ENCODE measurements at places on chromosomes 7 and 10.
A peak's percentile ranks its signal among the peaks of the same experiment; 100 is the strongest.

DNA sequence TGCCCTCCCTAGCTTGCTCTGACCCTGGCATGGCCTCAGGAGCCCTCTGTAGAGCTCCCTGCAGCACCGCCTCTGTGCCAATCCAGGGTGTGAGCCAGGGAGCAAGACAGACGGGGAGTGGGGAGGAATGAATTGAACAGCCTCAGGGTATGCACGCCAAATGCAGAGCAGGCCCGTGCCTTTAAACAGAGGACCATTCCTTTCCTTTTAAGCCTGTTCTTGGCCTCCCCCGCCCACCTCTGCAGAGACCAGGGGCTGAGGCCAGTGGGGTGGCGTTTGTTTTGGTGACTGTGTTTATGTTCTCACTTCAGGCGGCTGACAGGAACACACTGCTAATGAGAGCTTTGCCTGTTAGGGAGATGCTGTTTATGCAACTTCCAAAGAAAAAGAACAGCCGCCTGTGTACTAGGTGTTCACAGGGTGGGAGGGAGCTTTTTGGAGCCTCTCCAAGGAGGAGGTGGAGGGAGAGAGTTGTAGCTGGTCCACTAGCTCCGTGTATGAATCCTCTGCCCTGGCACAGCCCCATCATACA is 528.1 kb upstream of the DPP6 start:
- no peak for DNase-seq

DNA sequence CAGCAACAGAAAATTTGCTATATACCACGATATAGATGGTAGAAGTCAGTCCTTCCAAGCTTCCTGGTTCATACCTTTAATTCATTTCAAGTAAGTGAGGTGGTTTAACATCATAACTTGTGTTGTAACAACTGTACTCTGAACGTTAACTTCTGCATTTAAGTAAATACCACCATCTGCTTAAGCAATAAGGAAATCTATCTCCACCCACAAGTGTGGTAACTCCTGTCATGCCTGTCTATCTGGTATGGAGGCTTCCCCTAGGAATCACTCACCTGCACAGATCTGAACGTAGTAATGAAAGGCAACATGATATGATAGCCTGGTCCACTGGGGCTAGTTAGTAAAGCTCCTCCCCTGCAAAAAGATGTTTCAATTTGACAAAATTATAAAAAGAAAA is 2.3 kb downstream of the ERLIN1 start:
- no peak for DNase-seq

DNA sequence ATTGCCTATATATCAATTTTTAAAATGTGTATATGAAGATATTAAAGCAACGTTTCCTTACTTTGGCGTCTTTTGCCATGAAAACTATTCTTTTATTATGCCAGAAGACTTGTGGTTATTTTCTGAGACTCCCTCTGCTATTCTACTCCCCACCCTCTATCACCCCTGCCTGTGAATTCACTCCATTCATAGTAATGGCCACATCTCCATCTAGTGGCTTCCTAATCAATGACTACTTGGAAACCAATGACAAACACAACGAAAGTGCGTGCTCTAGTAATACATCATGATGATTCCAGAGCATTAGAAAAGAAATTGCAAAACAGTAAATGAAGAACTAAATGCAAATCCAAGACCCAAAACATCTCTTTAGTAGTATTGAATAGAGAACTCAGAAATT is 186.7 kb upstream of the HGF start:
- no peak for DNase-seq

DNA sequence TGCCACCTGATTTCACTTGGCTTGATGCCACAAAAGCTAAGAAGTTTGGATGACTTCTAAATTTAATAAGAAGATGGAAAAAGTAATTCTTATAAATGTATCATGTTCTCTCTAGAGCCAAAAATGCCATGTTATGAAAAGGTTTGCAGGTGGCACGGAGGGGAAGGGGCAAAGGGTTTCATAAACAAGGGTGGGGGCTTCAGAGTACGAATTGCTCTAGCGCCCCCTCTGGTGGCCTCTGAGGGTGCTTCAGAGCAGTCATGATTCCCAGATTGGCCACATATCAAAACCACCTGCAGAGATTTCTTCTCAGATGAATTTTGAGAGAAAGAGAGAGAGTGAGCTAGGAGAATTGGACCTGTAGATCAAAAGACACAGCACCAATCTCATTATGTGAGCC is 208.6 kb upstream of the YAE1 start:
- DNase-seq: no peak

DNA sequence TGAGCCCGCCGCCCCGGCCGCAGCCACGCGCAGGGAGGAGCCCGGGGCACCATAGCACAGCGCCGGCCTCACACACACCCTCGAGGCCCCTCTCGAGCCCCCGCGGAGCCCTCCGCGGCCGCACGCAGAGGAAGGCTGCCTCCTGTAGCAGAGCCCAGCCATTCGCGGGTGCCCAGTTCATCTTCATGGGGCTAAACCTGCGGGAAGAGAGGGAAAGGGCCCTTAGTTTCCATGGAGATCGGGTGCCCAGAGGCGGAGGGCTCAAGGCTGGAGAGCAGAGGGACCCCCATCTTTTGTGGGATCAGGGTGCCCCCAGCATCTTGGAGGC is 2.9 kb upstream of the SYCE1 start:
- no peak for DNase-seq

GRCh38 chr10:70032667-70033289 is 19.9 kb upstream of the MACROH2A2 start:
- DNase-seq: no peak

DNA sequence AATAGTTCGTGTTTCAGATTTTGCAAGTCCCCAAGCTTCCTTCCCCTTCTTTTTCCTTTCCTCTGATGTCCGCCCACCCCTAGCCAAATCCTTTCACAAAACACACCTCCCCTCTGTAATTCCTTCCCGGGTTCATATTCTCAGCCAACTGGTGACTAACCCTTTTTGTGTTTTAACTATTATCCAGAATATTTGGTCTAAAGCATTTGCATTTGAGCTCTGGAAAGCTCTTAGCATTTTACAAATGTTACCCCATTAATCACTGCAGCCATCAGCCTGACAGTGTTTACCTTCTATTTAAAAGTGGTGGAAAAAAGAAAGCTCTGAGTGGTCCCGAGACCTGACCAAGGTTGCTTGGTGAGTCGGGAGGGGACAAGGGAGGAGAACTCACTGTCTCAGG is 139.0 kb downstream of the CREB5 start:
- no peak for DNase-seq

DNA sequence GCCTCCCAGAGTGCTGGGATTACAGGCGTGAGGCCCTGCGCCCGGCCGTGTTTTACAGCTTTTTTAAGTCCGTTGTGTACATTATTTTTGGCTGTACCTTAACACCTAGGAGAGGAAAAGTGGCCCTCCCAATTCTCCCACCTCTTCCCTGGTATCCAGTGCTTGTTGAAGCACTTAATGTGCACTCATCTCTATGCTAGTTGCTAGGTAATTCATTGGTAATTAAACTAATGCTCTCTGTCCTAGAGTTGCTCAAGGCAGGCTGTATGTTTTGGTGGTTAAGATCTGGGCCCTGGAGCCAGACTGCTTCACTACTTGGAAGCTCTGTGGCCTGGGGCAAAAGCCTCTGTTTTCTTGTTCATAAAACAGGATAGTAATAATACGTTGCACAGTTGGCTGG is 19.6 kb downstream of the AVPI1 start:
- no peak for DNase-seq

GRCh38 chr10:47311193-47311931 is 10.9 kb upstream of the GDF2 start:
- DNase-seq: no peak

- no peak for DNase-seq
These were observed 342.9 kb downstream of the AUTS2 start for GRCh38 chr7:69941077-69941651.

DNA sequence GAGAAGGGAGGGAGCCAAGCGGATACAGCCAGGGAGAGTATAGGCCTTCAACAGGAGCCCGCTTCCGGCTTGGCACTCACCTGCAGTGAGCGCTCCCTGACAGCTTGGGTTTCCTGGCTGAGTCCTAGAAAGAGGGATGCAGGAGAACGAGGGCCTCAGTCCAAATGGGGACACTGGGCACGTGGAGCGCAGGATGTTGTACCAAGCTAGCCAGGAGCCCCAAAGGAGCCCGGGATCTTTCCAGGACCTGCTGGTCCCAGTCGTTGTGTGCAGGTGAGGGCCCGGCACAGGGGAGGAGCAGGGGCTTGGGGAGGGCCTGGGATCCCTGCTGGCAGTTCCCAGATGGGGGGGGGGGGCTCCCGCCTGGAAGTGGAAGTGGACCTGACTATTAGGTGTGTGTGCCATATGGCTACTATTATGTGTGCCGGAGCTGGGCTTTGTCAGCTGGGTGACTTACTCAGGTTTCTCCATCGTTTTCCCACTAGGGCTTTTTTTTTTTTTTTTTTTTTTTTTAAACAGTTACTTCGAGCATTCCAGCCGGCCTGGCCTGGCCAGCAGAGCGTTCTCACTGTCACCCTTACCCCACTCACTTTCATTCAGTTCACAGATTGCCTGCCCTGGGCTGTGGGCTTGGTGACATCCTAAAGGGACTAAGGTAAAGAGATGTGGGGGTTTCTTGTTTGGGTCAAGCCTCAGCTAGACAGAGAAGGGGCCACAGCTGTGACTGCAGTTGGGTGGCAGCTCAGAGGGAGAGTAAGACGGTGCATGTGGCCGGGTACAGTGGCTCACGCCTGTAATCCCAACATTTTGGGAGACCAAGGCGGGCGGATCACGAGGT is 3.8 kb downstream of the AGAP3 start:
- DNase-seq: no peak

DNA sequence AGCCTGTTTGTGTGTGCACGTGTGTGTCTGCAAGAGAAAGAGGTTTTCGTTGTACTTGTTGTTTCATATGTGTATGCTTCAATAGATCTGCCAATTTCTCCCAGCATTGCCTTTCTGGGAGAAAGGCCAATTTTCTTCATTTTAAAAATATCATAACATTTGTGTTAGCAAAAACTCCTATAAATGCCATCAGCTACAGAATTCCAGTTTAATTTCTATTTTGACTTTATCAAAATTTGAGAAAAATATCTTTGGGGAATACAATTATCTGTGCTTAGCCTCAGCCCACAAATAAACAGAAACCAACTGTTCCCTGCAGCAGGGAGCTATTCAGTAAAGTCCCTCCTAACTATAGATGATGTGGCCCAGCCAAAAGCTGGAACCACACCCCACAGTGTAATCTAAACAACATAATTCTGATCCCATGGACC is 68.3 kb upstream of the MGMT start:
- no peak for DNase-seq

DNA sequence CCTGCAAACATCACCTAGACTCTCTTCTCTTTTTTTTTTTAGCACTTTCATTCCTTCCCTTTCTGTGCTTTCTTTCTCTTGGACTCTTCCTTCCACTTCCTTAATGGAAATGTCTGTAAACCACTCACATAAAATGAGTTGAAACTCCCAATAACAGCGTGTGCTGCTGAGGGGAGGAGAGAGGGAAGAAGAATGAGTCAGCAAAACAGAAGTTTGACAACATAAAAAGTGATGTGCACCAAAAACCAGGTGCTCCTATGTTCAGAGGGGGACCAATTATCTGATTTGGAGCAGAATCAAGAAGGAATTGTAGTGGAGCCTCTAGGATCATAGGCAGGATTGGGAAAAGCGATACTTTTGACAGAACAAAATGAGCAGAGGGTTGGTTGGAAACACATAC is 712.1 kb upstream of the IGFBP3 start:
- no peak for DNase-seq

- DNase-seq: no peak
These were observed 4.6 kb upstream of the TWIST1 start for GRCh38 chr7:19121977-19122588.

DNA sequence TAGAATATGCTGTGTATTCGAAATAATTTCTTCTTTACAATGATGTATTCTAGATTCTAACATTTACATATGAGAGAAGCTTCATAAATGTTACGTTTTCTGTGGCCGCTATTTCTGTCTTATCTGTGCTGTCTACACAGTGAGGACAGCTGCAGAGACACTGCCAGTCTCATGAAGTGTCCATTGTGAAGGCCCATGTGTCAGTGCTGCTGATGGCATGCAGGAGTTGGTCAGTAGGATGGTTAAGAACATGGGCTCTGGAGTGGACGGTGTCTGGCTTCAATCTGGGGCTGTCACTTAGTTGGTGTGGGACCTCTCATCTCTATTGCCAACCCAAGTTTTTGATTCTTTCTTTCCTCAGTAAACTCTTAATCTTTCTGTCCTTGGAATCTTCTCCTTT is 137.3 kb downstream of the SDK1 start:
- DNase-seq: no peak

DNA sequence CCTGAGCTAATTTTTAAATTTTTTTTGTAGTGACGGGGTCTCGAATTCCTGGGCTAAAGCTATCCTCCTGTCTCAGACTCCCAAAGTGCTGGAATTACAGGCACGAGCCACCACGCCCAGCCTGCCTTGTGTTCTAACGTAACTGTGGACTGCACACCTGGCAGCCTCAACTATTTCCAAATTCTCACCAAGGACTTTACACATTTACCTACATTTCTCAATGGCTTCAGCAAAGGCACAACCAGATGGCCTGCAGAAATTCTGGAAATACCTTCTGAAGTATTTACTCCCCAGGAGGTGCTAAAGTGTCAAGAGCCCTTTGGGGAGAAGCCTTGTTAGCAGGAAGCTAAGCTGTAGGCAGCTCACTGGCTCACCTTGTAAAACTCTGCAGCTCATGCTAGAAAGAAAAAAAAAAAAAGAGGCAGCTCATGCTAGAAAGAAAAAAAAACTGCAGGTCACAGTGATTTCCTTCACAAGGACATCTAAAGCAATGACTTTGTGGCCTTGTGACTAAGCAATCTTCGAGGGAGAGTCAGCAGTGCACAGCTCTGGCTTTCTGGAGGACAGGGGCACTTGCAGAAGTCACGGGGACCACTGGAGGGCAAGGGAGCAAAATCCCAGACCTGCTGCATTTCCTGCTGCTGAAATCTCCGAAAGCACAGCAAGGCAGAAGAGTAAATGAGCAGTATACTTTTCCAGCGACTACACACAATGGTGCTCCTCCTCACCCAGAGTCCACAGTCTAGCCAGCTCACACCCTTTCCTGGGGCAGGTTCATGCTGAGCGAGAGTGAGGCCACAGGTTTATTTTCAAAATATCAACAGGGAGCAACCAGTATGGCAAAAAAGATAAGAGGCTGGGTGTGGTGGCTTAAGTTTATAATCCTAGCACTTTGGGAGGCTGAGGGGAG is 40.4 kb downstream of the BAIAP2L1 start:
- peak; percentile 11 for DNase-seq

GRCh38 chr10:24223953-24224352 is 15.0 kb downstream of the KIAA1217 start:
- DNase-seq: no peak

GRCh38 chr10:16408379-16408778 is 28.4 kb upstream of the PTER start:
- DNase-seq: no peak

GRCh38 chr7:158616050-158616449 is 28.4 kb upstream of the PTPRN2 start:
- DNase-seq: no peak

DNA sequence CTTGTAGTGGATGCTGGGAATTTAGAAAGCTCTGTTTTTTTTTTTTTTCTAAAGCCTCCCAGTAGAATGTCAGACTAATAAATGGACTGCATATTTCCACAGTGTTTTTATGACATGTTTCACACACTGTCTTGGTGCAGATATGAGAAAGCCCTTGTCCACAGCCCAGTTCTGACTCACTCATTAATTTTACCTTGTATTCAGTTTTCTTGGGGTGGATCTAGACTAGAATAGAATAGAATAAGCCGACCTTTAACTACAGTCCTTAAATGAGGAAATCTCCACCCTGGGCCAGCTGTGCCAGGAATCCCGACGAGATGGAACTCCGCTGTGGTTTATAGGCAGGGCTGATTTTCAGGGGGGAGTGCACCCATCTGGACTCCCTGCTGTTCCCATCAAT is 274.7 kb downstream of the NRG3 start:
- no peak for DNase-seq

GRCh38 chr7:129613016-129613337 is 1.5 kb downstream of the NRF1 start:
- no peak for DNase-seq

All from NCI-H187 (cell line).